Tibial nerve (tissue), 4 donors: ENCODE measurements at places on chromosomes 1 and 21.

DNA sequence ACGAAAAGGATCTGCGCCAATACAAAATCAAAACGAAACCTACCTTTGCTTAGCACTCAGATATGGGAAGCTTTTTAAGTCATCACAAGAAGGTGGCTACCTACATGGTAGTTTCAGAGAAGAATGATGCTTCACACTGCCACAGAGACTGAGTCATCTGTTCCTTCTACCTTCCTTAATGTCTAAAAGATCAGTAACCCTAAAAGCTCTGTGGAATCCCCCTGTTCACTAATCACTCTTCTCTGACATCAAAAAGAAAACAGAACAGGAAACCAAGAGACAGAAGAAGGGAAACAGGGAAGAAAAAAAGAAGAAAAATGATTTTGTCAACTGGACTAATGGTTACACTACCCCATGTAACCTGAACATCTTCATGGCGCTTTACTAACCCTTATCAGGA, 177.2 kb downstream of the SMYD3 start:
- no peak overlapping the region for H3K27ac ChIP-seq
- no peaks in the 10 kb centered on the region for H3K36me3 ChIP-seq
- no peak overlapping the region for H3K4me3 ChIP-seq
- H3K27me3 ChIP-seq, result no peaks in the 10 kb centered on the region
- no peaks in the 10 kb centered on the region for H3K4me1 ChIP-seq
- DNase-seq, result no peak

GRCh38 chr1:245915406-245915805, 591.7 kb downstream of the SMYD3 start:
- H3K4me3 ChIP-seq, result no peak overlapping the region
- H3K36me3 ChIP-seq, result no peaks in the 10 kb centered on the region
- no peaks in the 10 kb centered on the region for H3K27me3 ChIP-seq
- no peak overlapping the region for H3K27ac ChIP-seq

GRCh38 chr21:25735646-25736597, 1.1 kb downstream of the GABPA start:
- peak overlapping the region; percentile 96 for H3K27ac ChIP-seq
- H3K4me1 ChIP-seq, result peaks cover 14% of the 10 kb centered on the region
- peaks cover 4% of the 10 kb centered on the region for H3K36me3 ChIP-seq
- H3K4me3 ChIP-seq, result peak overlapping the region; percentile 99
- DNase-seq, result peak; percentile 77

DNA sequence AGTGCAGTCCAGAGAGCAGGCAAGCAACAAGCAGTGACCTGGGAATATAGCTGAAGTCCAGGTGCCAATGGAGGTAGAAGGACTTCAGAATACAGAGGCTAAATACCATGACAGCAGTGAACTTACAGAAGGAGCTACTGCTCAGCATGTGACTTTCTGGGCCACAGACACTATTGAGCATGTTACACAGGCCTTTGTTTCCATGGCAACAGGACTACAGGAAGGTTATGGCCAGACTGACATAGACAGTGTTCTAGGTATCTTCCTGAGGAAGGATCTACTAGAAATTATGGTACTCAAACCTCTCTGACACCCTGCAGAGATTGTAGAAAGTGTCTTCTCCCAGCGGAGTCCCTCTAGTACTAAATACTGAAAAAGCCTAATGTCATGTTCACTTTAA, 11.0 kb downstream of the OR2M5 start:
- no peak for DNase-seq
- no peaks in the 10 kb centered on the region for H3K27me3 ChIP-seq
- H3K4me1 ChIP-seq, result no peaks in the 10 kb centered on the region
- no peak overlapping the region for H3K27ac ChIP-seq

DNA sequence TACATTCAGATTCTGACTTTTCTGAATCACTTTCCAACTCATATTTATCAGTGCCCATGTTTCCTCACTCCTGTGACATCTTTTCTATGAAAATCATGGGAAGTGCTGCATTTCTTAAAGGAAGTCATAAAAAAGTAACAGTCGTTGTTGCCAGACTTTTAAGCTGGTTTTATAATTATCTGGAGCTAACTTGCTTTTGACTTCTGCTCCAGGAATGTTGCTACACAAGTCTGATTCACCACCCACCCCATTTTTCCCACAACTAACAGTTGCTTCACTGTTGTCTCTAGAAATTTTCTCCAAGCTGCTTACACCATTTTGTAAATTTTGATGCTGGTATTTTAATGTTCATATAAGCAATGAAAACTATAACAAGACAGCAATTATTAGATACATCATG, 12.2 kb downstream of the FCRLB start:
- H3K36me3 ChIP-seq, result no peaks in the 10 kb centered on the region
- no peak for DNase-seq
- no peak overlapping the region for H3K4me3 ChIP-seq
- H3K4me1 ChIP-seq, result no peaks in the 10 kb centered on the region
- peak overlapping the region; percentile 4 for H3K27ac ChIP-seq

- no peaks in the 10 kb centered on the region for H3K27me3 ChIP-seq
- H3K4me3 ChIP-seq, result no peak overlapping the region
- H3K4me1 ChIP-seq, result no peaks in the 10 kb centered on the region
- no peak for DNase-seq
- no peak overlapping the region for H3K27ac ChIP-seq
- no peaks in the 10 kb centered on the region for H3K36me3 ChIP-seq
Measured at GRCh38 chr1:106222403-106222802, 834.1 kb upstream of the PRMT6 start.

DNA sequence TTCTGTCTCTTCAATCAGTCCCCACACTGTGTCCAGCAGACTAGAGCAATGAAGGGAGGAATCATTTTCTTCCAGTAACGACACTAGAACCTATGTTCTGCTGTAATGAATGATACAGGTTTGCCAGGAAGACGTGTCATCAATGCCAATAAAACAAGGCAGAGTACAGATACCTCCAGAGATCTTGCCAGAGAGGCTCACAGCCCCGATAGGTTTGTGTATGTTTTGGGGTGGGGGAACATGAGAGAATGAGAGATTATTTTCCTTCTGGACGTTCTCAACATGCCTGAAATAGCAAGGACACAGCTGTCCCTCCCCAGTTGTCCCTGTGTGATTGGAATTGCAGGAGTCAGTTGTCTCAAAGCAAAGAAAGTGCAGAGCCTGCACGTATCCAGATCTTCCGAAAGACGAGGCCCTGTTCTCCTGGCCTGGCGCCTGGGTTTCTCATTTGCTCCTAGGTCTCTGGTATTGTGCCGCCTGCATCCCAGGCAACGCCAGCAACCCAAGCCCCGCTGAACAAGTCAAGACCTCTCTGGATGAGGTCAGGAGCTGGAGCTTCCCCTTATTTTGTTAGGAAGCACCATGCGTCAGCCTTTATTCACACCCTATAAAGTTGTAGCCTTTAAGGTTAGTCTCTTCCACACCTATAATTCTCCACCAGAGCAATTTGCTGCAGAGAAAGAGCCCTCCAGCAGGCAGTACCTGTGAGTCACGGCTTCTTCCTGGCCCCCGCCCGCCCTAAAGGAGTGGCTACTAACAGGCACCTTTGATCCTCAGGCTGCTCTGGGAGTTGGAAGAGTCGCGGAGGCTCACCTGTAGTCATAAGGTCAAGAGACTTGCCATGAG, 130.5 kb downstream of the TOMM20 start:
- no peaks in the 10 kb centered on the region for H3K27me3 ChIP-seq
- DNase-seq, result no peak
- H3K27ac ChIP-seq, result peak overlapping the region; percentile 70
- H3K4me1 ChIP-seq, result peaks cover 5% of the 10 kb centered on the region
